ENCODE measurements at places on chromosomes 5 and 9. TPM values are rescaled to one million over a fixed set of nuclear protein-coding genes. Genes with fewer than 3 reads are reported as not detected.

ACER2 gene
- 1.0 TPM for total RNA-seq

ZFP2 gene
- total RNA-seq, result 0.18 TPM

SPEF2 gene
- 10.0 TPM for total RNA-seq

FAM169A gene
- 2.1 TPM for total RNA-seq

GPX8 gene
- not detected for total RNA-seq

WDR31 gene
- total RNA-seq, result 2.1 TPM
